ENCODE measurements at places on chromosomes 6 and 20. TPM values are rescaled to one million over a fixed set of nuclear protein-coding genes. Genes with fewer than 3 reads are reported as not detected.

SLC17A1 gene
- total RNA-seq: not detected

CLPSL2 gene
- total RNA-seq: not detected

TBXT gene
- not detected for total RNA-seq

DNA sequence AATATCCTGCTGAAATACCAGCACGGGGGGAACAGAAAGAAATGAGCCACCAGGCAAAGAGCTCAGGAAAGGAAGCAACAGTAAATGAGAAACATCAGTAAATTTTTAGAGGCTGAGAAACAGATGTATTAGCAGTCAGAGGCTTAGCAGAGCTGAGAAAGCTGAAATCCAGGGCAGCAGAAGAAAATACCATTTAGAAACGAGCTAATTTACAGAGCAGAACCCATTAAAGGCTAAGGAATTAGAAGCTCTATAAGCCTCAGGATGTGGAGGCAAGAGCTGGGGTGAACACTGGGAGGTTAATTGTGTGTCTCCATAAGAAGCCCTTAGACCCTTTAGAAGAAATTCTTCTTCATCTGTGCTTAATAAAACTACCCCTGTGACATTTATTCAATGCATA lies 178.6 kb upstream of the RGS17 start:
- DNase-seq: no peak

DNA sequence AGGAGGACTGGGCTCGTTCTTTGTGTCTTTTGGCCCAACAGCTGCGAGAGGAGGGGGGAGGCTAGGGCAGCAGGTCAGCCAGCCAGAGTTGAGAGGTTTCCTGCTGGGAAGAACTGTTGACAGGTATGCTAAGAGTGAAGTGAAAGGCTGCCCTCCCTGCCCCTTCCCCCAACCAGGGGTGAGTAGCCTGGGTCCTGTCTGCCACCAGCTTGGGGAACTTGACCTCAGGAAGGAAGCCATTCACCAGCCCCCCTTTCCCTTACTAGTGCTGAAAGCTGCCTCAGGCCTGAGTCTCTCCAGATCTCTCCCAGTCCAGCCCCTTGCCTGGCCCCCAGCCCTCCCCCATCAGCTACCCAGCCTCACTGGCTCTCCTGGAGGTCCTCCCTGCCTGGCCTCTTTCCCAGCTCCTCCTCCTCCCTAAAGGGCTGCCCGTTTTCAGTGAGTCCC lies 20.7 kb upstream of the ZNF76 start:
- no peak for DNase-seq

- no peak for DNase-seq
Measured at GRCh38 chr6:152296648-152297376, 340.4 kb downstream of the SYNE1 start.

DNA sequence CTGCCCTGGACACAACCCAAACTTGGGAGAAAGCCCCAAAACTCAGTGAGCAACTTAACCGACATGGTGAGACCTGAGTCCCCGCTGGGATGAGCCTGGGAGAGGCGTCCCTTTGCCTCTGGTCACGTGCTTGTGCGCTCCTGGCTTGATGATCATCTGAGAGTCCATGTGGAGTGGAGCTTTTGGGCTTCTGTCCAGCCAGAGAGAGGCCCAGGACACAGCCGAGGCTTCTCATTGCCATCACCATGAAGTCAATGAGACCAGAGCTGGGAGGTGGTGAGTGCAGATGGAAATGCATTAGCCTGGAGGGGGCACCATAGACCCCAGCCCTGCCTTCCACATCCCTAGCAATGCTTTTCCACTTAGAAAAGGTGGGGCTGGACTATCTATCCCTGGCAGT lies 250.0 kb downstream of the SLC24A3 start:
- DNase-seq: no peak

DNA sequence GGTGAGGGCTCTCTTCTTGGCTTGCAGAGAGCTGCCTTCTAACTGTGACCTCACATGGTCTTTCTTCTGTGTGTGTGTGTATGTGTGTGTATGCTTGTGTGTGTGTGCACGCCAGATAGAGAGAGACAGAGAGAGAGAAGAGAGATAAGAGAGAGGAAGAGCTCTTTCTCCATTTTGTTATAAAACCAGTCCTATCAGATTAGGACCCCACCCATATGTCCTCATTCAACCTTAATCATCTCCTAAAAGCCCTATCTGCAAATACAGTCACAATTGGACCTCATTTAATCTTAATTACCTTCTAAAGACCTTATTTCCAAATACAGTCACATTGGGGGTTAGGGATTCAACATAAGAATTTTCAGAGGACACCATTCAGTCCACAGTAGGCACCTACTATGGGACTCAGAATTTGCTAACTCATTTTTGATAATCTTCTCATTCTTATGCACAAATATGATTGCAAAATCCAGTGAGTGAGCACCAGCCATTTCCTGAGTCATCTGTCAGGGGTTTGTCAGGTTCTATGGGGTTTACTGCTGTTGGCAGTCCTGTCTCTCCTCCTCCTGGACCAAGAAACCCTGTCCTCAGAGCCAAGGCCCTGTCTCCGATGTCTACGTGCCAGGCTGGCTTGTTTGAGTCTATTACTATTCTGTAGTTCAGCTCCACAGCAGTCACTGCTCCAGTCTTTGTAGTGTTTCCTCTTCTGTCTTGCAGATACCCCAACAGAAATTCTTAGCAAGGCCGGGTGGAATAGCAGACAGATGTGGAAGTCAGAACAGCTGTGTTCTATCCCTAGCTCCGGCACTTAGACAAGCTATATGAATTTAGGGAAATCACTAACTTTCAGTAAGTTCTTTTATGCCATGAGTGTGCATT lies 59.0 kb upstream of the FAM184A start:
- peak; percentile 81 for DNase-seq

ASXL1 gene
- 13.8 TPM for total RNA-seq

DNA sequence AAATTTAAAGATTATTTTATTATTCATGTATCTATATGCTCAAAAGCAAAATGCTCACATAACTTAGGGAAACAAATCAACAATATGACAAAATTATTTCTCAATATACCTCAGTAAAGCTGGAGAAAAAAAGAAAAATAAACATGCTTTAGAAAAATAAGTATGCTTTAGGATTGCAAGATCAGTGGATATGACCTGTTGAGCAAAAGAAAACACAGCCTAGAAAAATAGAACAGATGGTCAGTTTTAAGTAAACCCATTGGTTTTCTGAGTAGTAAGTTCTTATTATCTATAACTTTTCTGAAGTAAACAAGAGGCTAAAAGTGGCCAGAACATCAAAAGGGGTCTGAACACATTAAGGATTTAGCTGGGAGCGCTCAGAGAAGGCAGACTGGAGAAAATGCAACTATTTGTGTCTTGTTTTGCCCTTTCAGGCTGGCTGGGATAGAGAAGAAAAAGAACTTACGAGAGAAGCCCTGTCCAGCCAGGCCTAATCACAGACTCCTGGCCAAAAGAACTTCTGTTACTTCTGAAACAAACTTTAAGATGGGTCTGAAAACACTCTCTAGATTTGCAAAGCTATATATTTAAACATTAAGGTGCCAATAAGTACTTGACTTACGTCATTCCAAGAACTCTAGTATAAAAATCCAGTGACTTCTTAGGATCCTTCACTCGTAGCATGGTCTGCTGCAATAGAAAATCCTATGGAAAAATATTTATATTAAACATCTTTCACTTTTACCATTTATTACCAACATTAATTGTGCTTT lies 16.5 kb downstream of the GLO1 start:
- no peak for DNase-seq

DNA sequence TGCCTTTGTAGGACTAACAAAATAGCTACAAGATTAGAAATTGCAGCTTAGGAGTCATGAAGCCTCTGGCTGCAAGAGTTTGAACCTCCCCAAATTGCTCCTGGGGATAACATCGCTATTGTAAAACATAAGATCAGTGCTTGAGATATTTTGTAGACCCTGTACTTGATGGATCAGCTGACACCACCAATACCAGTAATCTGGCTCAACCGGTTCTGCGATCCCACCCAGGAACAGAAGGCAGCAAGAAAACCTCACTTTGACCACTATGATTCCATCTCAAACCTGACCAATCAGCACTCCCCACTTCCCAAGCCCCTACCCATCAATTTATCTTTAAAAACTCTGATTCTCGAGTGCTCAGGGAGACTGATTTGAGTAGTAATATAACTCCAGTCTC lies 265.7 kb upstream of the PRND start:
- no peak for DNase-seq

GRCh38 chr20:22951966-22952365 lies 83.1 kb upstream of the SSTR4 start:
- DNase-seq: no peak
